ENCODE measurements at places on chromosomes 2 and 18.

GRCh38 chr18:58348951-58349350 is 279.9 kb downstream of the ALPK2 start:
- no peak overlapping the region for H3K4me3 ChIP-seq
- H3K4me1 ChIP-seq, result no peaks in the 10 kb centered on the region

DNA sequence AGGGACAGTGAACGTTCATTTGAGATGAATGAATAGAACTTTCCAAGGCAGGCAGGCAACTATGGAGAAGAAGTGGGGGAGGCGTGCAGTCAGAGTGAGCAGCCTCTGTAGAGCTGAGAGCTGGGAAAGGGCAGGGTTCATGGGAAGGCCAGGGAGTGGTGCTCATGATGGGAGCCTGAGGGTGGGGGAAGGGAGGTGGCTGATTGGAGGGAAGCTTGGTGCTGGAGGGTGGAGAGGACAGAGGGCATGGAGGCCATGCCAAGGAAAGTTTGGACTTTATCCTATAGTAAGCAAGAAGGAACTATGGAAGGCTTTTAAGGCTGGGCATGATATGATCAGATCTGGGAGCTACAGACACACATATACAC is 47.6 kb upstream of the LGALSL start:
- H3K27me3 ChIP-seq, result peaks cover 14% of the 10 kb centered on the region
- no peaks in the 10 kb centered on the region for H3K36me3 ChIP-seq
- DNase-seq, result no peak
- H3K4me1 ChIP-seq, result no peaks in the 10 kb centered on the region
- H3K27ac ChIP-seq, result no peak overlapping the region

DNA sequence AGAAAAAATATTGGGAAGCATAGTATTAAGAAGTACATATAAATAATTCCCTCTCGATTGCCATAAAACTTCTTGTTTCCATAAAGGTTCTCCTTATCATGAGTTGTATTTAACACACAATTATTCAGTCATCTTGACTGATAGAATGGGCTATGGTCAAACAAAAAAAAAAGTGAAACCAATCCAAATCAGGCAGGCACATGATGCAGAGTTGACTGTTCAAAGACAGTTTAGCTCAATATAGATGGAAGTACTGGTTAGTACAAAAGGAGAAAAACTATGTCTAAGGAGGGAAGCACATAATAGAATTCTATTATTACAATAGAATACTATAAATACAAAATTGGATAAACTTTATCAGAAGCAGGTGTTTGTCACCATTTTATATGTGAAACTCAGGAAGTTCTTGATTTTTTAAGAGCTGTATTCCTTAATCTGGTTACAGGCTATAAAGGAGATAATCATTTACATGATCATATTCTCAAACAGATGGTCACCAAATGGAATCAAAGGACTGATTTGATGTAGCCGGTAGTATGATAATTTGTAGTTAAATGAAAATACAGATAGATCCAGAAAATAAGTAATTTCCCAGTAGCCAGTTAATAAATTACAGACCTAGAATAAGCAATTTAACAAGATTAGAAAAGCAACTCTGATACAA is 18.2 kb upstream of the CALCRL start:
- no peak overlapping the region for H3K27ac ChIP-seq
- no peak for DNase-seq
- H3K4me1 ChIP-seq, result no peaks in the 10 kb centered on the region
- H3K27me3 ChIP-seq, result no peaks in the 10 kb centered on the region
- no peaks in the 10 kb centered on the region for H3K36me3 ChIP-seq
- H3K4me3 ChIP-seq, result no peak overlapping the region

- no peak overlapping the region for H3K4me3 ChIP-seq
- H3K36me3 ChIP-seq, result no peaks in the 10 kb centered on the region
- DNase-seq, result no peak
- no peak overlapping the region for H3K27ac ChIP-seq
Measured at GRCh38 chr2:60557486-60557864, 4.0 kb upstream of the BCL11A start.
